ENCODE measurements at places on chromosomes 11 and 22.

DNA sequence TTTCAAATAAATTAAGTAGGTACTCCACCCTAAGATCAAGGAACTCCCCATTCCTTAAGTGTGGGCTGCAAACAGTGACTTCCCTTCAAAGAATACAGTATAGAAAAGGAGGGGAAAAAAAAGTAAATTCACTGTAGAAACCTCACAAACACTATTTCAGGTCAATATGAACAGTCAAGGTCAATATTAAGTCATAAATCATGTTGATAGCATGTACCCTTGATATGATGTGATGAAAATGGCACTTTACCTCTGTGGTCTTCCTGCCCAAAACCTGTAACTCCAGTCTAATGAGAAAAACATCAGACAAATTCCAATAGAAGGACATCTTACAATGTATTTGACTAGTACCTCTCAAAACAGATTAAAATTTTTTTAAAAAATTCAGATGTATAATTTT is 8.2 kb downstream of the CKAP5 start:
- no peak for DNase-seq

- DNase-seq: no peak
These were observed 17.3 kb downstream of the IL10RA start for GRCh38 chr11:118003456-118003855.

DNA sequence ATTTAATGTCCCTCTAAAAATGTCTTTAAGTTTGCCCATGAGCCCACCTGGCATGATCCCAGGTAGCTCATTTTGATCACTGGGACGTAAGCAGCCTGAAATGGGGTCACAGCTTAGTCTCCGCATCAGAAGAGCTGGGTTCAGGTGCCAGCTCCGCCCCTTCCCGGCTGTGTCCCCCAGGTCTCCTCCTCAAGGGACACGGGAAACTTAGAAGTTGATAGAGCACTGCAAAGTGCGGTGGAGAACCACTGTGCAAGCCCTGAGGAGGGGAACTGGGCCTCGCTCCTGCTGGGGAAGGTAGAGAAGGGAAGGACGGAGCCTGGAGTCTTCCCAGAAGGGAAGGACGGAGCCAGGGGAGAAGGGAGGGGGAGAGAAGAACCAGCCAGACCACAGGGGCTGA is 7.7 kb downstream of the TOM1 start:
- no peak for DNase-seq

DNA sequence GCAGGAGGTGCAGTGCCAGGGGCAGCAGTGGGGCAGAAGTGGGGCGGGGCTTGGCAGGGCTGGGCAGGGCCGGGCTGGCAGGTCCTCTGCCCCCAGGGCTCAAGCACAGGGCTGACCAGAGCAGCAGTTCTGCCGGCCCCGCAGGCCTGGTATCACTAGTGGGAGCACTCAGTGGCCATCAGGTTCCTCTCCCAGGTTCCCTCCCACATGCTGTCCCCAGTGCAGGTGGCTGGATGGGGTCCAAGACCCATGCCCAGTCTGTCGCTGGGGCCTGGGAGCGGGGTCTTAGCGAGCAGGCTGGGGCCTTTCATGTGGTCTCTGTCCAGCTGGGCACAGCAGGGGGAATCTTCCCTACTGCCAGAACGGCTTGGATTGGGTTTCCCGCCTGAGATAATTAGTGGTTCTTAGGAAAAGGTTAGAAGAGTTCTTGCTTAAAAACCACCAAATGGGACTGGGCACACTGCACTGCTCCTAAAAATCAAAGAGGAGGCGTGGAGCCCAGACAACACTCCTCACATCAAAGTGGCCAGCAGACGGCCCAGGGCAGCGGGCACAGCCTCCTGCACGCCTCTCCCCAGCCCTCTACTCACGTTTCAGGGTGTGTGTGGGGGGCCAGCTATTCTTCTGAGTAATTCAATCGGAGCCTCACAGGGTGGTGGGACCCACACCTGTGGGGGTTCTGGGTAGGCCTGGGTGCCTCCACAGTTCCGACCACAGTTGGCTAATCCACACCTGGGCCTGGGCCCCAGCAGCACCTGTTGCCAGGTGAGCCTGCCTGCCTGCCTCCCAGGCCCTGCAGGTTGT is 45.6 kb downstream of the TPCN2 start:
- no peak for DNase-seq

DNA sequence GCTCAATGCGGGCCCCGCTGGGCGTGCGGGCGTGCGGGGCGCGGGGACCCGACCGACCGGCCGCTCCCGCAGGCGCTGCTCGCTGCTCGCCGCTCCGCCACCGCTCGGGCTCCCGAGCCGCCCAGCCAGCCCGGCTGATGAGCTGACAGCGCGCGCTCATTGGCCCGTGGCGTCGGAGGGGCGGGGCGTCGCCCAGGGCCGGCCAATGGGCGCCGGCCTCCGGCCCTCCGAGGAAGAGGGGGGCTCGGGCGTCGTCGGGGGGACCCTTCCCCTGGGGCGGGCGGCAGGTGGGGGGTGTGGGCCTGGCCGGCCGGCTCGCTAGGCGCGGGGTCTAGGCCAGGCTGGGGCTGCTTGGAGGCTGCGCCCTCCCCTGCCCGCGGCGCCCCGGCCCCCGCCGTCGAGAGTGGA is at the start of gene SCUBE1:
Gene SCUBE1, minus strand, starts transcription at position 111 of the 408 bp plus-strand sequence. CDS start 111 bp downstream, outside the sequence.
- DNase-seq: no peak

DNA sequence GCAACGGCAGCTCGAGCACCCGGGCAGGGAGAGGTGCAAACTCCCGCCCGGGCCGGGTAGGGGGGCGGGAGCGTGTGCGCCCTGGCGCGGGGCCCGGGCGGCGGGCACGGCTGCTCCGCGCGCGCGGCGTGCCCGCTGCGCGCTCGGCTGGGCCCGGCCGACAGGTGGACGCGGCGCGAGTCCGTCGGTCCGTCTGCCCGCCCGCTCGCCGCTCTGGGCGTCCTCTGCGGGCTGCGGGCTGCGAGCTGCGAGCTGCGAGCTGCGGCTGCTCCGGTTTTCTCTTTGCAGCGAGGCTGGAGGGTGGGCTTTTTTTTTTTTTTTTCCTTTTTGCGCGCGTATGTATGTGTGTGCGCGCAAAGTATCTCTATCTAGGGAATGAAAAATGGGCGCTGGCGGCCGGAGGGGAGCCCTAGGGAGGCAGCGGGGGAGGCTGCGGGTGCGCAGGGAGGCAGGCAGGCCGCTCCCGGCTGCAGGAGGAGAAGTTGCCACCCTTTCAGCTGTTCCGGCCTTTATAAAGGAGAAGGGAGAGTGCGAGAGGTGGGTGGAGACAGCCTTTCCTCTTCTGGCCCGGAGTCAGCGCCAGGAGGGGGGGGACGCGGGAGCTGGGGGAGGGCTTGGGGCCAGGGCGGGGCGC is at the start of gene PDGFB:
Gene PDGFB, minus strand, starts transcription at position 487 of the 634 bp plus-strand sequence. CDS start 1,019 bp downstream, outside the sequence.
- no peak for DNase-seq

GRCh38 chr22:31227186-31227585 is 15.1 kb downstream of the LIMK2 start:
- no peak for DNase-seq

- no peak for DNase-seq
These were observed 176.5 kb downstream of the LARGE1 start for GRCh38 chr22:33743756-33744155.

- no peak for DNase-seq
These were observed 13.4 kb downstream of the CD5 start for GRCh38 chr11:61115498-61116224.

DNA sequence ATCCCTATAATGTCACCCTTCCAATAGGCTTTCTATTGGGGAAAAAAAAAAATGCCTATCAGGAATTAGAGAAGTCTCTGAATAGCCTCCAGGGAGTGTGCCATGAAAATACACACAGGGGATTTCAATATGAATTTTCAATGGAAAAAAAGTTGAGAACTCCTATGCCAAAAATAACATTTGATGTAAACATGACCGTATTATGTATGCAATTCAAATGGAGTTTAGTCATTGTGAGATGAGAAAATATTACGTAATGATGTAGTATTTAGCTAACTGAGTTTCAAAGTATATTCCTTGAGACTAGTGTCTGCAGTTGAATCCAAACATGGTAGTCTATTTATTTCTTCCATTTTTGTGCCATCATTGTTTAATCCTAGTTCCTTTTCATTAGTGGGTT is 182.3 kb downstream of the BLID start:
- DNase-seq: no peak

DNA sequence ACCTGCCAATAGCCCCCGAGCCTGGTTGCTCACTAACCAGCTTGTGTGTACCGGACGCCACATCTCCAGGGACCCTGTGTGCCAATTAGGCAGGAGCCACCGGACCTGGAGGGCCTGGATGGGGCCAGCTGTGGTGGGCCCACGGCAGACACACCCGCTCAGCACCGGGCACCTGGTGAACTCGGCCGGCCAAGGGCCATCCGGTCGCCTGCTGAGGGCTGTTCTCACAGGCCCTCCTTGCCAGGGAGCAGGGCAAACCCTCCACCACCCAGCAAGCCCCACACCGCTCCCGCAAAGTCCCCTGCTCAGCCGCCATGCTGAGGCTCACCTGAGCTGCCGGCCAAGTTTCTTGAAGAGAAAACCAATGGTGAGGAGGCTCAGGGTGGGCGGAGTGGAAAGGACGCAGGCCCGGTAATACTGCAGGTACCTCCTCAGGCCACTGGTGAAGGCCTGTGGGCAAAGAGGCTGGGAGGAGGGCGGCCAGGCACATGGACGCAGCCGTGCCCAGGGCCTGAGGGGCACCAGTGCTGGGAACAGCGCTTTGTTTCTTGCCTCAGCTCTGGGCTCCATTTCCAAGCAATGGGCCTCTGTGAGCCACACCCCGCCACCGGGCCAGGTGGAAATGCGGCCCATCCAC is 17.1 kb downstream of the TUBGCP6 start:
- no peak for DNase-seq

DNA sequence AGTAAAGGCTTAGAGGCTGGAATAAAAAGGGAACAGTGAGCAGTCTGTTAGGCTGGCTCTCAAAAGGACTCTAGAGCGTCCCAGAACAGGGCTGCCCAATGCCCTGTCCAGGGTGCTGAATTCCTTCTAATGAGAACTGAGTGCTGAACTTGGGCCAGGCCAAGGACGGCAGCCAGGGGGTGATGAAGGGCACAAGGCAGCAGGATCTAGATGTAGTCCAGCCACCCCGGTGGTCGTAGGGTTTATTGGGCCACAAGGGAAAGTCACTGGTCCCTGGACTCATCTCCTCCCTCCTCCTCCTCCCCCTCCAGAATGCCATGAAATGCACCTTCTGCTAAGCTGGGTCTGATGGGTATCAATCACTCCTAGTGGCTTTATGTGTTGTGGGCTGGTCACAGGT is 19.2 kb downstream of the NPTXR start:
- no peak for DNase-seq

- no peak for DNase-seq
These were observed 3.2 kb downstream of the TBC1D10C start for GRCh38 chr11:67406969-67407687.

- no peak for DNase-seq
These were observed 108.2 kb upstream of the OR4B1 start for GRCh38 chr11:48108231-48109045.

DNA sequence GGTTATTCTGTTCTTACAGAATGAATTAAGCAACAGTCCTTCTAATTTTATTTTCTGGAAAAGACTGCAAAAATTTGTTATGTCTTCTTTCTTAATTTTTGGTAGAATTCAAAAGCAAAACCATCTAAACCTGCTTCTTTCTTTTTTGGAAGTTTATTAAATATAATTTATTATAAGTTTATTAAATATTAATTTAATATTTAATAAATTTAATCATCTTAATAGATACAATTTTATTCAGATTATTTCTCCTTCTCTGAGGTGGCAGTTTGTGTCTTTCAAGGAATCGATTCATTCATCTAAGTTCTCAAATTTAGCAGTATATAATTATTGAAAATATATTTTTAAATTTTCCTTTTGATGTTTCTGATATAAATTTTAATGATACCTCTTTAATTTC is 837.5 kb upstream of the LRRC4C start:
- DNase-seq: no peak

DNA sequence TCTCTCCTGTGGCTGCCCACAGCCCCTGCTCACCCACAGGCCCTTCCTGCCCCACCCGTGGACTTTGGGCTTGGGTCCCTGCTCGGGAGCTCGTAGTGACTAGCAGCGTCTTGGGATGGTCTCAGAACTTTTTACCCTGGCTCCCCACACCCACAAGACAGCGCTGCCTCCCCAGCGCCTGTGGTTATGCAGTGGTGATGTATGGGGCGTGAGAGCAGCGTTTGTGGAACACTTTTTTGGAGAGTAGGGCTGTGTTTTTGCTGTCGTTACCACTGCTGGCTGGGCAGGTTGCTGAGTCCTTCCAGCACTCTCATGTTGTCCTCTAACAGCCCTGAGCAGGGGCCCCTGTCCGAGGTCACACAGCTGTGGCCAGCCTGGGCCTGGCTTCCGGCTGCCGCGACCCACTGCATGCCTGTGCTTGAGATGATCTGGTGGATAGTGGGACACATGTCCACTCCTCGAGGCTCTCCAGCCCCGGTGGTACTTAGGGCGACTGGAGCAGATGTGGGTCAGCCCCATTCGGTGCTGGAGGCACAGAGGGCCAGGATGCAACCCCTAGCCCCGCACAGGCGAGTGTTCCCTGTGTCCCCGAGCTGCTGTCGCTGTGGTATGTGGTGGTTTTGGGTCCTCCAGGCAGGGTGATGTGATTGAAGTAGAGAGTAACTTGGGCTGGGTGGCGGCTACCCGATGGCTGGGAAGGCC is 7.1 kb upstream of the GRAMD4 start:
- no peak for DNase-seq

- DNase-seq: no peak
These were observed 82.2 kb upstream of the SEPTIN5 start for GRCh38 chr22:19631899-19632667.

GRCh38 chr11:64928957-64929356 is 4.5 kb downstream of the PPP2R5B start:
- no peak for DNase-seq

GRCh38 chr22:28429711-28430110 is 249.9 kb downstream of the TTC28 start:
- no peak for DNase-seq

DNA sequence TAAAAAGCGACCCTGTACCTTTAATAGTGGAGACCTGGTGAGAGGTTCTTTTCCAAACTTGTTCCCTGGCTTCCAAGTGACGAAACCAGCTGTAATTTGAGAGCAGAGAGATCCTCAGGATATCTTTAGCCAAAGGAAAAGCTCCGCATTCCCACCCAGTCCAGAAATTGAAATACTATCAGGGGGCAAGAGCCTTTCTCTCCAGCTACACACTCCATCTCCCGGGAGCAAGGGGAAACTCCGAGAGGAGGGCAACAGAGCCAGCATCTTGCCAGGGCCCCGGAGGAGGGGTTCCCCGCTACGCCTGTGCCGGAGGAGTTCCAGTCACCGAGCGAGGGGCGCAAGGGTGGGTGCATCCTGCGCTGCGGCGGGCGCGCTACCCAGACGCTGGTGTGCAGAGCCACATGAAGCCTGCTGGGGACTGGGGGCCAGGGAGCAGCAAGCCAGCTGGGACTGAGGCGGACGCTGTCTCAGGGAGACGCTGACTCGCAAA is at the start of gene FIBIN:
Gene FIBIN, plus strand, starts transcription at position 148 of the 493 bp plus-strand sequence. CDS start 415 bp downstream, outside the sequence.
- no peak for DNase-seq

GRCh38 chr11:61337706-61338470 is 4.9 kb downstream of the TKFC start:
- DNase-seq: no peak

DNA sequence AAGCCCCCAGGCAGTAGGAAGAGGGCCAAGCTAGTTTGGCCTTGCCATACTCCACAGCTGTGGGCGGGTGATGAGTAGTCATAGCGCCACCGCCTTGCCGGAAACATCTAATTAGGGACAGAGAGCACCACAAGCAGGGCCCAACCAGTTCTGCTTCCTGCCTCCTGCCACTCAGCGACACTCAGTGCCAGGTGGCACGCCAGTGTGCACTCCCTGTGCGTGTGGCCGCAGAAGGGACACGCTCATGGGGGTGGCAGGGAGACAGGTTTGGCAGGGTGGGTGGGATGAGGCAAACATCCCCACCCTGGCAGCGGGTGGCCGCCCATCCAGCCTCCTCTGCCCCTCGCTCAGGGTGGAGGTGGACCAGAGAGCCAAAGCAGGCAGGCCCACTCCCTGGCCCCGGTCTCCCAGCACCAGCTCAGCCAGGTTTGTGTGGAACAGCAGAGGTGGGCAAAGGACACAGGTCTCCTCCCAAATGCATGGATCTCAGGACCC is 4.9 kb downstream of the OVOL1 start:
- no peak for DNase-seq
